Activated T-cell treated with anti-CD3 and anti-CD28 coated beads, Interleukin-2, amount 50 U/mL, for 4 hours (primary cell): ENCODE measurements at places on chromosomes 4 and X.
A peak's percentile ranks its signal among the peaks of the same experiment; 100 is the strongest.

- no peak for DNase-seq
Measured at GRCh38 chr4:1056671-1057402, 45.4 kb downstream of the FGFRL1 start.

GRCh38 chr4:171430495-171430894 is 382.7 kb upstream of the GALNTL6 start:
- DNase-seq: no peak

- DNase-seq: no peak
Measured at GRCh38 chrX:119266364-119266995, 30.4 kb downstream of the PGRMC1 start.

DNA sequence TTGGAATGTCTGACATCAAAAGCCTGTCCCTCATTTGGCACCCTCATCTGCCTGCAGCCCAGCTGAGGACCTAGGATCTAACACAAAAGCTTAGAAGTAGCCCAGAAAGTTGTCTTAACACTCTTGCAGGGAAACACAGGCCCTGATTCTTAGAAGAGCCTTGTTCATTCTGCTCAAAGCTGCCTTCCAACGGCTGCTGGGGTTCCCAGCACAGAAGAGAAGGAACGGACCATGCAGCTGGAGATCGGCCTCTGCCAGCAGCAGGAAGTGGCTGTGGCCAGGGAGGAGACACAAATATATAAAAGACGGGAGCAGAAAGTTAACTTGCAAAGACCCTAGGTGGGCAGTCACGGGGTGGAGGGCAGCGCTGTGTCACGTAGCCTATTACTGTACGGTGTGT is 20.4 kb downstream of the PRPS2 start:
- no peak for DNase-seq

DNA sequence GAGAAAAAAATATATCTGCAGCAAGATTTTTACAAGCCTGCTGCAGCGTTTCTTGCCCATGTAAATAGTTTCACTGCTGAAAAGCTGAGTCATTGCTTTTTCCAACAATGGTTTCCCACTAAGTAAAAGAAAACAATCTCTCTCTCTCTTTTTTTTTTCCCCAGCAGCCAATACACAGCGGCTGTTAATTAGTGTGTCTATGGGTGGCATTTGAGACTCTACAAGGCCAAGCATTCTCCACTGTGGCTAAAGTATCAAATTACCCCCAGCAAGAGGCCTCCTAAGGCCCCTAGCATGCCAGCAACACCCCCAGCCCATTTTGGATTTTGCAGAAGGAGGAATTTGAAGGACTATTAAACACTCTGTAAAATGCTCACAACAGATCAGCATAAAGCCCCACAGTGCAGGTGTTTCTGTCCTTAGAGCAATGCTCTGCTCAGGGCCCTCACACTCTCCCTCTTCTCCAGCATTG is 837.4 kb downstream of the TRIML1 start:
- DNase-seq: no peak

DNA sequence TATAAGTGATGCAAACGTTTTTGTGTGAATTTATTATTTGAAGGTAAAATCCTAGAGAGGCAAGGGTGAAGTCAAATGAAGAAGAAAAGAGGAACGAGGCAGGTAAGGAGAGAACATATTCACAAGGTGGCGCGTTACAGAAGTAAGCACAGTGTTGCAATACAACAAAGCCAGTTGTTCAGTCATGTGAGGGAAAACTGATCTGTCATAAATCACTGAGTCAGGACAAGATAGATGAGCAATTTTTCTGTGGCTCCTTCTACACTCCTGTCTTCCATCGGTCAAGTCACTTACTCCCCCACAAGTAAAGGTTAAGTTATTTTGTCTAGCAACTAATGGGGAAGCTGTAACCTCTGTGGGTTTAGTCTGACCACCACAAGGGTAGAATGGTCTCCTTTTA is 203.0 kb upstream of the GK2 start:
- DNase-seq: no peak

DNA sequence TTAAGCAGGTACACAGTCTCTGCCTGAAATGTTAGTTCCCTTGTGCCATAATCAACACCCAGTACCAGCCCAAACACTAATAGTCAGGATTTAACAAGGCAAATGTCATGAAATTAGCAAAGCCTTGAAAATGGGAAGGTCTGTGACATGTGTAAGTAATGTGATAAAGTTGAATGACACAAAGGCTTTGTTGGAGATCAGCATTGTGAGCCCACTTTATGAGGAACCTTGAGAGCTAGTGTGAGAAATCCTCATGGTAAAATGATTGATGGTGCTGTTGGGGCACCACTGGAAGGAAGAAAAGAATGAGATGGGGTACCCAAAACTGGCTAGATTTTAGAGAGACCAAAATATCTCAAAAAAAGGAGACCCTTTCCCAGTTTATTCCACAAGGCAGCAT is 3.3 kb upstream of the LIN54 start:
- DNase-seq: no peak

- DNase-seq: no peak
Measured at GRCh38 chr4:146900295-146900694, 45.4 kb downstream of the TTC29 start.

GRCh38 chr4:102411408-102411807 is 66.1 kb upstream of the SLC39A8 start:
- no peak for DNase-seq

DNA sequence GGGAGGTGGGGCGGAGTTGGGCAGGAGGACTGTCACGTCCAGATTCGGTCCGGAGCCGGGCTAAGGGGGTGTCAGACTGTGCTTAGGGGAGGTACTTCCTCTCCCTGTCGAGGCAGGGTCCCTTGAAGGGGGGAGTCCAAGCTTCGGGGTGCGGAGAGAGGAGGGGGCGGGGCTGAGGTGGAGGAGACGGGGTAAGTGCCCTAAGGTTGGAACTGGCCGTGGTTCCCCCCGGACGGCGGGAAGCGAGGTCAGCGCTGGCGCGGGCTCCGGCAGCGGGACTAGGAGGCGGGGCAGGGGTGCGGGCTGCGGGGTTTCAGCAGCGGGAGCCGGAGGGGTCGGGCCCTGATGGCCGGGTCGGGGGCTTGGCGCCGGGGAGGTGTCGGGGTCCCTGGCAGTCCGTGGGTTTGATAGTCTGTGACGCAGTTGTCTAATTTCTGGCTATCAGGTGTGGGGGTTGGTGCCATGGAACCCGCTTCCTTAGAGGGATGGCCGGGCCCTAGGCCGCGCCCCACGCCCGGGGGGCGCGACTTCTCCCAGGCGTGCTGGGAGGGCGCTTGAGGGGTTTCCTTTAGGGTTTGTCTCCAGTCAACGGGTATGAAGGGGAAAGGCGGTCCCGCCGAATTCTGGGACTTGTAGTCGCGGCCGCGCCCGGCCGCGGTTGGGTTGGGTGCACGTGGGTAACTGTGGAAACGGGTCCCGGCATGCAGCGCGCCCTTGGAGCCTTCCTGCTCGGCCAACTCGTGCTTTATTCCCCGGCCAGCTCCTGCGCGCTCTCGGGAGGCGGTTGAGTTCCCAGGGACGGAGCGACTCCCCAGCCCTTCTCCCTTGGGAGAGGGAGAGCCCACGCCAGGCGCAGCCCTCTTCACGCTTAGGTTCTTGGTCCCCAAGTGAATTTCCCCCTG is 1.5 kb downstream of the DCUN1D4 start:
- peak; percentile 70 for DNase-seq

- DNase-seq: no peak
Measured at GRCh38 chrX:38548508-38548907, 12.8 kb upstream of the TSPAN7 start.

GRCh38 chrX:12936947-12937346 is 30.5 kb downstream of the TLR8 start:
- no peak for DNase-seq
